Stimulated activated CD8-positive, alpha-beta memory T cell treated with anti-CD3 and anti-CD28 coated beads, Interleukin-4, amount 100 ng/mL, for 4 hours (primary cell): ENCODE measurements at places on chromosomes 1 and 21.

- no peak for DNase-seq
Measured at GRCh38 chr1:181972256-181972655, 89.3 kb downstream of the ZNF648 start.

- no peak for DNase-seq
Measured at GRCh38 chr1:38193040-38193439, 146.4 kb upstream of the POU3F1 start.

DNA sequence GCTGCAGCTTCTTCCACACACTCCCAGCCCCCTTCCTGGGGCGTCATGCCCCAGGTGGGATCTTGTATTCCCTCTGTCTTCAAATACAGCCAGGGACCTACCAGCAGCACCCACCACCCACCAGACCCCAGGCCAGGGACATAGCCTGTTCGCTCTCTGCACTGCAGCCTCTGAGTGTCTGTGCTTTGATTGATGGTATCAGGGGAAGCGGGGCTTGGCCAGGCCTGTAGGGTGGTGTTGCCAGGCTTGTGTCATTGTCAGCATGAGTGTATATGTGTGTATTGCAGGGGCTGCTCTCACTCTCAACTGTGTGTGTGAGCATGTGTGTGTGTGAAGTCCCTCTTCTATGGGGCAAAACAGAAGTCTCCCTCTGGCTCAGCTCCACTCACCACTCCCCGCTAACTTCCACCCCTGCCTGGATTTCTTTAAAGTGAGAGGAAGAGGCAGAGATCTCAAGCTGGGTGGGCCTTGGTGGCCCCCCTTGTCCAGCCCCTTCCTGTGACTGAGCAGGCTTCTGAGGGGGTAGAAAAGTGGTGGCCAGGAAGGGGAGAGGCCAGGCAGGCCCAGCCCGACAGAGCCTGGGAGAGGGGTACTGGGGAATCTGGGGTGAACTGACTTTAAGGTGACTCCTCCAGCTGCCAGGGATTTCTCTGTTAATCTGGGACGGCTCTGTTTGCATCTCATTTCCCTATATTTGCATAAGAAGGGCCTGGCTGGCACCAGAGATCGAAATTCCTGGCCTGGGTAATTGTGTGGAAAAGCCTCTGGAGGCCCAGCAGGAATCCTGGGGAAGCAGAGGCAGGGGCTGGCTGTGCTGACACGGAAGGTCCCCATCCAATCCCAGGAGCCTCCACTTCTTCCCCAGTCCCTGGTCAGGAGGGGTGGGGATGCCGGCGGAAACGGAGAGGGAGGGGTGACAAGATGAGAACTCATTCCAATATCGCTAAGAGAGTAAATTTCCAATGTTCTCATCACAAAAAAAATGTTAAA is 18.6 kb upstream of the ADGRB2 start:
- DNase-seq, result no peak

DNA sequence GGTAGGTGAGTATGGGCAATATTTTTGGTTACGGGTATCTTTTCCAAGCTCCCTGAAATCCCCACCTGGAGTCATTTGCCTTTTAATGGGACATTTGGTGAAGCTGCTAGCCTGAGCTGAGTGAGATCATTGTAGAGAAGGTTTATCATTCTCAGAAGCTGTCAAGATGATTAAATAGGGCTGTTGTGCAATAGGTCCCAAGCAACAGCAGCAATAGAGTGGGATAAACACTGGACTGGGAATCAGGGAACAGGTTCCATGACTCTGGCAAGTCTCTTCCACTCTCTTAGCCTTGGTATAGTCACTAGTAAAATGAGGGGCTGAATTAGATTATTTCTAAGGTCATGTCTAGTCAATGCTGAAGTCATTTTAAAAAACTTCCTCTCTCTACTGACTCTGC is 30.3 kb upstream of the FAM78B start:
- DNase-seq, result no peak

DNA sequence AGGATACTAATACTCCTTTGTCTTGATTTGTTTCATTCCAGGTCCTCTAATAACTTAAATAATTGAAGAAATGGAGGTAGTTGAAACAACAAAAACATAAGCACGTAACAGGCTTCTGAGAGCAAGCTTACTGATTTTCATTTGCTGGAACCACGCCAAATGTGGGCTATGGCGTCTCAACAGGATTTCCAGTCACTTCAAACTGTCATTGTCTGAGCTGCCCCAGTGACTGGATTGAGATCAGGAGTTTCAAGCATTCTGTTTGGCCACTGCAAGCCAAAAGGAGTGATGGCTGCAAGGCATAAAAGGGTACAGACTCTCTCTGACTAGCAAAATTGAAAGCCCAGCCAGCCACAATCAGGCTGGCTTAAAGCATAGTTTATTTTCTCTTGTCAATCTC is 289.9 kb downstream of the DPYD start:
- no peak for DNase-seq

- DNase-seq, result no peak
Measured at GRCh38 chr1:154352581-154353459, 27.5 kb downstream of the ATP8B2 start.

DNA sequence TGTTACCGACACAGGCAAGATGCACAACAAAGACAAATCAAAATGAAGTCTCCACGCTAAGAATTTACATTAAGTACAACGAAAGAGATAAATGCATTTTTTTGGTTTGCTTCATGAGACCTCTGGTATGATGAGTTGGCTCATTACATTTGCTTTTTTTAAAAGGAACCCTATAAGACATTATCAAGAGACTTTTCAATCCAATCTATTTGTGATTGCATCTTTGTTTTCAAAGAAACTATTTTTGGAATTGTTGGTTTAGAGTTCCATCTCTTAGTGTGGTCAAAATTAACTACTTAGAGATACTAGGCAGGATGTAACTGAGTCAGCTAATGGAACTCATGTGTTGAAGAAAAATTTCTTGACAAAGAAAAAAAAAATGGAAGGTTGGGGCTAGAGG is 200.1 kb downstream of the ZC3H11B start:
- no peak for DNase-seq

DNA sequence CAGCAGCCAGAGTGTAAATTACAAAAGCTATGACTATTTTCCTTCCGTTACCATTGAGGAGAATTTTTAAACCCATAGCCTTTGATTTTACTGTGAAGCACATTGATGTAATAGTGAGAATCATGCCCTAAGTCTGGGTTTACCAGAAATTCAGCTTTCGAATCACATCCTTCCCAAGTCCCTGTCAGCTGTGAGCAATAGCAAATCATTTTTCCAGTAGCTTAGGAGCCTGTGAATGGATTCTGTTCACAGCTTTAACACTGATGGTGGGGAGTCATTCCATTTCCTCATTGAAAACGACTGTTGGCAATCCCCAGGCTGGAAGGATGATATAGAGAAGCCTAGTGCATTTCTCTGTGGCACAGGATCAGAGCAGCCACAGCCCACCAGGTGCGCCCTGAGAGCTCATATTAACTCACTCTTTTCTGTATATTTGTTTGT is 82.2 kb upstream of the C1orf105 start:
- no peak for DNase-seq

DNA sequence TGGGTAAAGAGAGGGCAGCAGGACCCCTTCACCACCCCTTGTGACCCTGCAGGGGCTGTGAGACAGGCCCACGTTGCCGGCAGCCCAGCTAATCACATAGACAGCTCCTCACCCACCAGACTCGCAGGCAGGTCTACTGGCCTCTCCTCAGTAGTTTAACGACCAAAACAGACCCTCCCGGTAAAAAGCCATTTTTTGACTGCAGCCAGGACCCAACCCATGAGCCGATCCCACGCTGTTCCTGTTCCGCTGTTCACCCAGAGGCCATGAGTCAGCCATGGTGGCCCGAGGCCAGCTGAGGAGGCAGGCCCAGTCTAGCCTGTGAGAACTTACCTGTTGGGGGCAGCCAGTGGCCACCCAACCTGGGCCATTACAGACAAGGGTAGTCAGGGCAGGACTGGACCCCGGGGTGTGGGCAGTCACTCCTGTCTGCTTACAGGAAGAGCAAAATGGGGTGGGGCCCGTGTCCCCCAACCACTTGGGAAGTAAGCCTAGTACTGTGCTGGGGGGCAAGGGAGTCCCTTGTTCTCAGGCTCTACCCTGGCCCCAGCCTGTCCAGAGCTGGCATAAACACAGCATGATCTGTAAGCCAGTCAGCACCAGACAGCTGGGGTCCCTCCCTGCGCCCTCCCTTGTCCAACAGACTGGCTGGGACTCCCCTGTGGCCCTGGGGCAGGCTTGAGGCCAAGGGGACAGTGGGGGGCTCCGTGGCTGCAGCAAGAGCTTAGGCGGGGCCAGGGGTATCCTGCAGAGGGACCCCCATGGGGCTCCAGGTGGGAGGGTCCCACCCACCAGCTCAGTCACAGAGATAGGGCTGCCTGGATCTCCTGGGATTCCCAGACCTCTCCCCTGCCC is 61.9 kb downstream of the WNT9A start:
- no peak for DNase-seq

- DNase-seq, result no peak
Measured at GRCh38 chr21:36866419-36866818, 100.0 kb downstream of the HLCS start.

- no peak for DNase-seq
Measured at GRCh38 chr1:176717066-176717750, 254.2 kb downstream of the PAPPA2 start.

DNA sequence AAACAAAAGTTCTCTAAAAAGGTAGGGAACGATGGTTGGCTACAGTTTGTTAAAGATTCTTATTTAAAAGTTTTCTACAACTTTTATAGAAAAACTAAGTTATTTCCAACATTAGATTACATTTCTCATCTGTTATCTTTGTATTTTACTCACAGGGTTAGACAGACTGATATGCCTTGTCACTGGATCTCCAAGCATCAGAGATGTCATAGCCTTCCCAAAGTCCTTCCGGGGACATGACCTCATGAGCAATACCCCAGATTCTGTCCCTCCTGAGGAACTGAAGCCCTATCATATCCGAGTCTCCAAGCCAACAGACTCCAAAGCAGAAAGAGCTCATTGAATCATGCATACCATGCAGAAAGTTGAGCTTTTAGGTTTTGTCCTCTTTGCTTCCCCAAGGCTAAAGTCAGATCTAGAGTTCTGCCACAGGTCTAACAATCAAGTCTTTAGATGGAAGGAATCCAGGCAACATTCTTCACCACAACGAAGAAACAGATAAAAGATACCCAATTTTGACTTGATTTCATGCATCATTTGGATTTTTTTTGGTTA is 10.3 kb downstream of the GAS5 start:
- no peak for DNase-seq

GRCh38 chr1:207890136-207890738 is 20.7 kb downstream of the CD34 start:
- DNase-seq, result no peak

DNA sequence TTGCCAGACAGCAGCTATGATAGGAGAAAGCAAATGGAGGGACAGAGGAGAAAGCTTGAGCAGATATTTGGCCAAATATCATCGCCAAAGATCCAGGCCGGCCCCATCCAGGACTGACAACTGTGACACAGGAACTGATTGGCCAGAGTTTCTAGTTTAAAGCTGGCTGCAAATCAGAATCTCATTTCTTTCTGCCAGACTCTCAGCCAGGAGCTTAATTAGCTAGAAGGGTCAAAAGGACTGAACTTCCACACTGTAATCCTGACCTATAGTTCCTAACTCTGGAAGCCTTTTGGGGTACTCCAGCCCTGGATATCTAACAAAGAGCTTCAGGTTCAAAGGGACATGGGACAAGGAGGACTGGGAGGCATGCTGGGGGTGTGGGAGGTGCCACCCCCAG is 106.7 kb upstream of the GNG12 start:
- DNase-seq, result no peak

DNA sequence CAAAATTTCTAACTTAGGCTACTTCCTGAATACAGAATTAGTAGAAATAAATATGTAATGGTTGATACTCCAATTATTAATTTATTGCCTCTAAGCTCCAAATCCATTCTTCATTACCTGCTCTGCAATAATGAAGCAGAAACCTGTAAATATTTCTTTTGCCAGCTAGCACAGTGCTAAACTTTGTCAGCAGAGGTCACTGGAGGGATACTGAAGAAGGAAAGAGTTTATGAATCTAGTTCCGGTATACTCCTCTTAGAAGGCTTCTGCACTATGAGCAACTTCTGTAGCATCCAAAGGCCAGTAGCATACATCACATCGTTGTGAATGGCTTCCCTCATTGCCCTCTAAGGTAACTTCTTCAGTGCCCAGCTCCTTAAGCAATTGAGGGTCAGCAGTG is 81.0 kb upstream of the LHX8 start:
- no peak for DNase-seq

GRCh38 chr1:159827549-159827948 is 876 bp downstream of the SLAMF8 start:
- no peak for DNase-seq

DNA sequence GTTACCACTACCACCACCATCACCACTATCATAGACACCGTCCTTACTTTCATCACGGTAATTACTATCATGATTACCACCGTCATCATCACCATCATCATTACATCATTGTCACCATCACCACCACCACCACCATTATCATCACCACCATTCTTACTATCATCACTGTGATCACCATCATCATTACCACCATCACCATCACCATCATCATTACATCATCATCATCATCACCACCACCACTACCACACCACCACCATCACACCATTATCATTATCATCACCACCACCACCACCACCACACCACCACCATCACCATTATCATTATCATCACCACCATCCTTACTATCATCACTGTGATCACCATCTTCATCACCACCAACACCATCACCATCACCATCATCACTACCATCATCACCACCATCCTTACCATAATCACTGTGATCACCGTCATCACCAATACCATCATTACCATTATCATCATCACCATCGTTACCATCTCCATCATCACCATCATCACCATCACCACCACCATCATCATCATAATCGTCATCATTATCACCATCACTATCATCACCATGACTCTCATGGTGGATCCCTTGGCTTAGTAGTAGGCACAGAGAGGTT is 244.4 kb upstream of the C1orf174 start:
- no peak for DNase-seq

- no peak for DNase-seq
Measured at GRCh38 chr1:55352080-55352810, 137.1 kb upstream of the USP24 start.

DNA sequence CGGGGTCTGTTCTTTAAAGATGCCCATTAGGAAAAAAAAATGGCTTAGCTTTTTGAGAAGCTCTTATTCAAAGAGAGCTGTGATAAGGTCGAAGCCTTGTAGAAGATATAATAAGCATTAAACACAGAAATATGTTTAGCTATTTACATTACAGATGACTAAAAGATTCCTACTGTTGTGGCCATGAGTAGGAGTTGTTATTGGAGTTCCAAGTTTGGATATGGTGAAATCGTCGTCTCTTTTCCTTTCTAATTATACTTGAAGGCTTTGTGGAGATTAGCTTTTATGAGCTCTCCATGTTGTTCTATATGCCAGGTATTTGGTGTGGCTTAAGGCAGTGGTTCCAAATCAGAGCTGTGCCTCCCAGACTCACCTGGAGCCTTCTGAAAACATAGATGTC is 79.9 kb upstream of the LAMC2 start:
- no peak for DNase-seq

DNA sequence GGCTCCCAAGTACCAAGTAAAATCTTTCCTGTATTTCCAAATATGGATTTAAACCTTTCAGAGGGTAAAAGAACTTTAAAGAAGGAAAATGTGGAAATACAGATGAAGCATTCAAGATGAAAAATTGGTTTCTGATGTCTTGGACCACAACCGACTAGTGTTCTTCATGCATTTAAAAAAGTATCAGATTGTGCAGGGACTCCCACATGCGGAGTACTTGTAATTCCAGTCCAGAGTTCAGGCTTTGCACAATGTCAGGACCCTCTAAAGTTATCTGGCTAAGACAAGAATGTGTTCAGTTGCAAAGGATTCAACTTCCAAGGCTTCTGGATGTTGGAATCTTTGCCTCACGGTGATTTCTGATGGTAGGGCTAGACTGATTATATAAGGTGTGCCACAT is 66.7 kb downstream of the RGL1 start:
- DNase-seq, result no peak
